AG09319 (cell line): ENCODE measurements at places on chromosomes 16 and 17.
A peak's percentile ranks its signal among the peaks of the same experiment; 100 is the strongest.

GRCh38 chr16:57134982-57135381 lies 42.6 kb downstream of the CPNE2 start:
- DNase-seq: no peak

GRCh38 chr16:27522173-27522707 lies 27.5 kb downstream of the GTF3C1 start:
- DNase-seq: no peak

DNA sequence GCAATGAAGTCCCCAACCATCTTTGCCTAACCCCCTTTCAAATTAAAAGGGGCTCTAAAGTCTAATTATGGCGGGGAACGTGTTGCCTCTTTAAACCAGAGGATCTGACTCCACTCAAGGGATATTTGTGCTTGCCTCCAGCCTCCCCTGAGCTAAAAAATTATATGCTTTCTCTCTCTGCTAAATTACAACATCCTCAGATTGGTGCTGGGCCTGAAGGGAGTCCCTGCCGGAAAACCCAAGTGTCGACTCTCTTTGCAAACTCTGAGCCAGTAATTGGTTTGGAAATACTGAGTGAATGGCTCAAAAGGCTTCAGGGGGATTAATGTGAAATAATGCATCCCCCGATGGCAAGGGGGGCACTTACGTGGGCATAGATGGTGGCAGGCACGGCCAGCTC lies 208.5 kb upstream of the TNRC6C start:
- no peak for DNase-seq

DNA sequence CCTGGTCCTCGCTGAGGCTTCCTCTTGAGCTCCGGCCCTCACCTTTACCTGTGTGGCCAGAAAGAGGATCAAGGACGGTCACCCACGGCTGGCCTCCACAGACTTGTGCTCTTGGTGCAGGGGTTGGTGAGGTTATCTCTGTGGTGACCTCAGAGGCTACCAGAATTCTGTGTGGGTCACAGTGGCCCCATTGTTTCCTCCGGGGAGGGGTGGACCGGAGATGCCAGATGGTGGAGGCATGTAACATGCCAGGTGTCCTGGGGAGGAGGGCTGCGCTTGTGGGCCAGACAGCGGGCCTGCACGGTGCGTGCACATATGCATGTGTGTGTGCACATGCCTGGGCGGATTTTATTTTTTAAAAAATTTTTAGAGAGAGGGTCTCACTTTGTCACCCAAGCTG lies 6.3 kb downstream of the SGCA start:
- no peak for DNase-seq

GRCh38 chr16:88489163-88489741 lies 36.2 kb downstream of the ZFPM1 start:
- no peak for DNase-seq

- DNase-seq: no peak
Observed at GRCh38 chr16:69495821-69496220, 69.9 kb upstream of the NFAT5 start.

DNA sequence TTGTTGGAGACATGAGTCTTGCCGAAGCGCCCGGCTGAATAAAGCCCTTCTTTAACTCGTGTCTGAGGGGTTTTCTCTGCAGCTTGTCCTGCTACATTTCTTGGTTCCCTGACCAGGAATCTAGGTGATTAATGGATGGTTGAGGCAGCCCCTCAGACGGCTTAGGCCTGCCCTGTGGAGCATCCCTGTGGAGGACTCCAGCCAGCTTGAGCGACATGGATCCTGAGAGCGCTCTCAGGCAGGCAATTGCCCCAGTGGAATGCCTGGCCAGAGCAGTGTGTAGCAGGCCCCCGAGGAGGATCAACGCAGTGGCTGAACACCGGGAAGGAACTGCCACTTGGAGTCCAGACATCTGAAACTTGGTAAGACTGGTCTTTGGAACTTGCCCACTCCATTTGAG lies 17.3 kb upstream of the ENDOV start:
- DNase-seq: no peak

DNA sequence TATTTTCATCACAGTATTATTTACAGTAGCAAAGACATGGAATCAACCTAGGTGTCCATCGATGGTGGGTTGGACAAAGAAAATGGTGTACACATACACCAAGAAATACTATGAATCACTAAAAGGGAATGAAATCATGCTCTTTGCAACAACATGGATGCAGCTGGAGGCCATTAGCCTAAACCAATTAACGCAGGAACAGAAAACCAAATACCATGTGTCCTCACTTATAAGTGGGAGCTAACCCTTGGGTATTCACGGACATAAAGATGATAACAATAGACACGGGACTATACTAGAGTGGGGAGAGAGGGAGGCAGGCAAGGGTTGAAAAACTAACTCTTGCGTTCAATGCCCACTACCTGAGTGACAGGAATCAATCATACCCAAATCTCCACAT lies 41.0 kb downstream of the MRPS23 start:
- DNase-seq: no peak

DNA sequence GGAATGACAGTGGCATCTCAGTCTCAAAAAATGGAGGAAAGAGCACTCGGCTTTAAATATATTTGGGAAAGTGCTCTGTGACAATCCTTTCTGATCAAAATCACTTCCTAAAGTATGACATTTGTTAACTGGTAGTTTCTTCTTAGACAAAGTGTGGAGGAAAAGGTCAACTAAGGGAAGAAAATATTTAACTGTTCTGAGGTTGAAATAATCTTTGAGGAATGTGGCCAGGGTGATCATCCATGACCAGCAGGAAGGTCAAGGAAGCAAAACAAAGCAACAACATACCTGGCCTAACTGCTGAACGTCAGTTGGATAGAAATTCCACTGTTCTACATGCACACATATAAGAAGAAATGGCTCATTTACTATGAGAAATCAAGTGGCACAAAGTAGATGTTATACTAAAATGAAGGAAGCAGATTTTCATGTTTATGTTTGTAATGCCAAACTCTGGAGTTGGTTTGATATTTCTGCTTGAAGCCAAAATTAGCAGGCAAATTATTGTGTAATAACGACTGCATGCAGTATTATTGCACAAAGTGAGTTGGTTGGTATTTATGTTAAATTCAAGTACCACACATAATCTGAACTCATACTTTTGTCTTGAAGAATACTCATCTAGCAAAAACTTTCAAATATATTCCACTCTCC lies 87.3 kb upstream of the CORO6 start:
- no peak for DNase-seq

GRCh38 chr16:8751481-8752311 lies 45.7 kb downstream of the TMEM186 start:
- peak; percentile 1 for DNase-seq

GRCh38 chr16:13780406-13781168 lies 139.4 kb upstream of the ERCC4 start:
- DNase-seq: no peak

DNA sequence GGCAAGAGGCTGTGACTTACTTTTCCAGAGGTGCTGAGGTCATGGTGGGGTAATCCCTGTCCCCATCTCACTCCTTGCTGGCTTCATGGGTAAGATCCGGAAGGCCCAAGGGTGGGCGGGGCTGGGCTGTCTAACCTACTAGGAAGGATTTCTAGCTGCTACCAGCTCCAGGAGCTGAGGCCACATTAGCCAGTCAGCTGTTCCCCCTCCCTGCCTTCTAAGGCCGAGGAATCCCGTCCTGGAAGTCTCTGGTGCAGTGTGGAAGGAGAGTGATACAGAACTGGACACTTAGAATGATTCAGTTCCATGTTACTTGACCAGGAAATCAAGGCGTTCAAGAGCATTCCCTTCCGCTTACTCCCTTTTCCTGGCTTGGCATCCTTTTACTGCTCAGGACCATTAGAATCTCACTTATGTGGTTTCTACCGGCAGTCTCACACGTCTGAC lies 8.9 kb downstream of the GNGT2 start:
- DNase-seq: no peak

GRCh38 chr17:35390156-35390555 lies 16.7 kb upstream of the SLFN11 start:
- DNase-seq: no peak

DNA sequence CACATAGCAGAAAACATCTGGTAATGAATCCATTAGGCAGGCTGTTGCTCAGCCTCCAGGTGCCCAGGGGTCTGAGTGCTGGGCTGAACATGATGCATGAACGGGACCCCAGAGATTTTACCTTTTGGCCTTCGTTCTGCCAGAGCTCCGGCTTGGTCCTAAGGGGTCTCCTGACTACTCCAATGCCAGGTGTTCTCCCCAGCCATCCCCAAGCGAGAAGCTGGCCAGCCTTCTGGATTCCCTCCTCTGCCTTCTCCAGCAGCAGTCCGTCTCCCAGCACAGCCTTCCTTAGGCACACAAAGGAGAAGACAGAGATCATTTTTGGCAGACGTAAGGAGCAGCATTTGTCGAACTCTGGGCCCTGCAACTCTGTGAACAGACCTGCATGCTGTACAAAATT lies 109.4 kb downstream of the RBFOX1 start:
- DNase-seq: no peak

DNA sequence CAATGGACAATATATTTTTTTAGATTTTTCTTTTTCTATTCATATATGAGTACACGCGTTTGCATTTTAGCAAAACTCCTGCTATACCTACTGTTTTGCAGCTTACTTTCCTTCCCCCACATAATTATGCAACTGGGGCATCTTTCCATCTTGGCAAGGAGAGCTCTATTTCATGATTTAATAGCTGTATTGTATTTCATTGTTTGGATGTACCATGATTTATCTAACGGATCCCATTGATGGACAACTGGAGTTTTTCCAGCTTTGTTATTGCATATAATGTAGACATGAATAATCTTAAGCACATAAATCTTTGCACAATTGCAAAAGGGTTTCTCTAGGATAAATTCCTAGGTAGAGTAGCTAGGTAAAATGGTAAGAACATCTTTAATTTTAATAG lies 133.9 kb downstream of the PITPNC1 start:
- DNase-seq: no peak

GRCh38 chr16:4570688-4571321 lies 14.7 kb downstream of the C16orf96 start:
- no peak for DNase-seq
